ENCODE measurements at places on chromosomes 6 and 20.

GRCh38 chr20:3297079-3297378, 58.0 kb upstream of the SLC4A11 start:
- no peaks in the 10 kb centered on the region for H3K4me1 ChIP-seq
- peaks cover 6% of the 10 kb centered on the region for H3K36me3 ChIP-seq
- H3K27ac ChIP-seq, result no peak overlapping the region

DNA sequence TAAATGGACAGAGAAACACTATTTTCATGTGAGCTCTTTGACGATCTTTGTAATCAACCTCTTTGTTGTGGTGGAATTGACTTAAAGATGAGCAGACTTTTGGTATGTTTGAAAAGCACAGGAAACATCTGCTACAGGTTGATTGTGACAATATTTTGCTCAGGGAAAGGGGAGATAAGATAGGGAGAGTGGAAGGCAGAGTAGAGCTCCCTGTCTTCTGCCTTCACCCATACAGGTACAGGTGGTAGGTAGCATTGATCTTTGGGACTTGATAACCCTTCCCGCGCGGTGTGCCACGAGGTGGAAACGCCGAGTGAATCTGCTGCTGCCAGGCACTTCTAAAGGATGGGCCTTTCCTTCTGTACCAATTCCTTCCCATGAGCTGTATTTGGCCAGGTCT, 183.6 kb downstream of the UTRN start:
- H3K4me1 ChIP-seq, result no peaks in the 10 kb centered on the region
- DNase-seq, result no peak
- H3K36me3 ChIP-seq, result no peaks in the 10 kb centered on the region
- H3K27me3 ChIP-seq, result no peaks in the 10 kb centered on the region
- no peak overlapping the region for H3K4me3 ChIP-seq

DNA sequence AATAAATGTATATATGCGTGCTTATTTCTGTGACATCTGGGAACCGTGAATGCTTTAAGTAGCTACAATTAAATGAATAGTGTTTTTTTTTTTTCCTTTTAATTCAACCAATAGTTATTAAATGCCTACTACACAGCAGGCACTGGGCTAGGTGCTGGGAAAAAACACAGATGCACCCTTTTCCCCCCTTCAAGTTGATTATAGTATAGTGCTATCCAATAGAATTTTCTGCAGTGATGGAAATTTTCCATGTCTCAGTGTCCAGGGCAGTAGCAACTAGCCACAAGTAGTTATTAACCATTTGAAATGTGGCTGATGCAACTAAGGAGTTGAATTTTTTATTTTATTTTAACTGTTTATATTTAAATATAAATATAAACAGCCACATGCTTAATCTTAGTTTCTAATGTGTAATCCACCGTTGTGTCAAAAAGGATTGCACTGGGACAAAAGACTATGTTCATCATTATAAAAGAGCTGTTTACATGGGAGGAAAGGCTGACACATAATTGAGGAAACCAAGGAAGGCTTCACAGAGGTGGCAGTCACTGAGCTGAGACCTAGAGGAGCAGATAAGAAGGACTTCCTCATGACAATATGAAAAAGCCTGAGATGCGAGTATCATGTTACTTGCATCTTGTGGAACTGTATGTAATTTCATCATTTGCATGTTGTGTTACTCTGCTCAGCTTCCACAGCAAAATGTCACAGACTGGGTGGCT, 261.2 kb upstream of the PLCB4 start:
- H3K4me1 ChIP-seq, result no peaks in the 10 kb centered on the region
- no peak overlapping the region for H3K27ac ChIP-seq
- DNase-seq, result no peak
- no peak overlapping the region for H3K4me3 ChIP-seq
- H3K27me3 ChIP-seq, result no peaks in the 10 kb centered on the region

DNA sequence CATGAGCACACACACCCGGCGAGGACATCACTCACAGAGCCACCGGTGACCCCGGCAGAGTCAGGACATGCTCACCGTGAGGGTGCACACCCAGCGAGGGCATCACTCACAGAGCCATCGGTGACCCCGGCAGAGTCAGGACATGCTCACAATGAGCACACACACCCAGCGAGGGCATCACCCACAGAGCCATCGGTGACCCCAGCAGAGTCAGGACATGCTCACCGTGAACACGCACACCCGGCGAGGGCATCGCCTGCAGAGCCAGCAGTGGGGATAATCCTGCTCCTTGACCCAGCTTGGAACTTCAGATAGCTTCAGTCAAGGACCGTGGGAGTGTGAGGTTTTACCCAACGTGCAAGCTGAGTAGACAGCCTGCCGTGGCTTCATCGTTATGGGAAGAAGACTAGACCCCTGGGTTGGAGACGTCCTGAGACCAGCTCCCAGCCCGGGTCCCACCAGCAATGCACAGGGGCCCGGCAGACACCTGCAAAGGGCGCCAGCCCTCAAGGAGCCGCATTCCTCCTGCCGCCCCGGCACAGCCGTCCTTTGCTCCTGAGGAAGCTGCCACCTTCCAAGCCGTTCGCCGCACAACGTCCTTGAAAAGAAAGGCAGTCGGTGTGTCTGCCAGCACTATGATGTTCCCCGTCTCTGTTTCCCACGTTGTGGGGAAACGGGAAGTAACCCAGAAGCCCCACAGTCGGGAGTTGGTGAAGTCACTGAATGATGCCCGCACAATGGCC, 192.3 kb downstream of the DLL1 start:
- H3K4me3 ChIP-seq, result no peak overlapping the region
- DNase-seq, result peak; percentile 30
- H3K27ac ChIP-seq, result no peak overlapping the region
- H3K36me3 ChIP-seq, result no peaks in the 10 kb centered on the region
- H3K4me1 ChIP-seq, result no peaks in the 10 kb centered on the region

GRCh38 chr6:139753198-139753861, 378.9 kb upstream of the CITED2 start:
- no peaks in the 10 kb centered on the region for H3K36me3 ChIP-seq
- H3K4me3 ChIP-seq, result no peak overlapping the region
- no peaks in the 10 kb centered on the region for H3K27me3 ChIP-seq
- no peak for DNase-seq
